NCI-H345 (cell line): ENCODE measurements at places on chromosomes 4 and X.
A peak's percentile ranks its signal among the peaks of the same experiment; 100 is the strongest.

DNA sequence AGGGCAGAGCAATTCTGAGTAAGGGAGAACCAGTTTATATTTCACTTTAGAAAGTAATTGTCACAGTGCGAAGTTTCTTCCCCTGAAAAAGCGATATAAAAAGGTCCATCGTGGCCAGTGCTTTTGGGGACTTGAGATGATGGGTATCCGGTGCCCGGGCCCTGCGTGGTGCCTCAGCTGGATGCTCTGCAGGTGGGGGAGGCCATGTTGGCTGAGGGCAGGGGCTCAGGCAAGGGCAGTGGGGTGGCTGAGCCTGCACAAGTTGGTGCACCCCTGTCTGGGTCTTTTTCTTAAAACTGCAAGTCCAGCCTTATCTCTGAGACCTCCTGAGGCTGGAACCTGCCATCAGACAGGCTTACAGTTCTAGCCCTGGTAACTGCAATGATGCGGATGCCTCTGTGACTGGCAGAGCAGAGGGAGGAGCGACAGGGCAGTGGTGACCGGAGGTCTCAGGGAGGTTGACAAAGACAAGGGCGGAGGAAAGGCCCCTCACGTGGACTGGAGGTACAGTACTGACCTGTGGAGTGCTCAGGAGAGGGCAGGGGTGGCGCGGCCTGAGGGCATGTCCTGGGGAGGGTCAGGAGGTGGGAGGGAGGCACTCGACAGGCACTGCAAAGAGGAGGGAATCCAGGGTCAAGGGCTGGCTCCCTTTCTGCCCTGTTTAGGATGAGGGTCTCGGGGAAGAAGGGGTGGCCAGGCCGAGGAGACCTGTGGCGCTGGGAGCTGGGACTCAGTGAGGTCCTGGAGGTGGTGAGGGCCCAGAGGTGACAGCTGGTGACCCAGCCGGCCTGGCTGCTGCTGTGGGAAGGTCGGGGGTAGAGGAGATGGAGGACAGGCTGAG, 1.8 kb downstream of the RGS12 start:
- no peak for DNase-seq

- DNase-seq, result no peak
Measured at GRCh38 chrX:114798907-114799306, 215.0 kb downstream of the HTR2C start.

DNA sequence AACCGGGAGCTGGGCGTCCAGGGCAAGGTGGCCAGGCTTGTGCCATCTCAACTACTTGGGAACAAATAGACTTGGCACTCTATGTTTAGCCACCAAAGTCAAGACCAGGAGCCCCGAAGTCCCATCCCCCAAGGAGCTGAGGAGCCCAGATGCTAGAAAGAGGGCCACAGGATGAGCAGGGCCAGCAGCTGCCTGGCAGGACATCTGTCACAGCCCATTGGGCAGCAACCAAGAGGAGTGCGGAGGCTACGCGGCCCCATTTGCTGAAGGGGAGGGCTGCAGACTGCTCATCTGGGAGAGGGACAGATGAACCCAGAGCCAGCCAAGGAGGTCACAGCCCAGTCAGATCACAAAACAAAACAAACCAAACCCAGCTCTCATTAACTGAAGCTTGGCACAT, 22.9 kb upstream of the SOWAHD start:
- DNase-seq, result no peak

DNA sequence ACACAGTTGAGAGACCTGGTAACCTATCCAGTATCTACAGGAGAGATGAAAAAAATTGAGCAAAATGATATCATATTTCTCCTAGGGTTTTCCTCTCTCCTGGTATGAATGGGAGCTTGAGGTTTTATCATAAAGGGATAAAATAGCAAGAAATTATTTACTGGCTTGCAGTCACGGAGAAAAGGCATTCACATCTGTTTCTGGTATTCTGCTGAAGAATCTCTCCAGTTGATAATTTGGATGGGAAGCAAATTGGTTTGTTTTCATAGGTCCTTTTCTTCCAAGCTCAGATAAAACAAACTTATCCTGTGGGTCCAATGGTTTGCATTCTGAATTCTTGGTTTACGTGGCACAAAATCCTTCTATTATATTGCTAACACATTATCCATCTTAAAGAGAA, 83.1 kb upstream of the GYPA start:
- no peak for DNase-seq

DNA sequence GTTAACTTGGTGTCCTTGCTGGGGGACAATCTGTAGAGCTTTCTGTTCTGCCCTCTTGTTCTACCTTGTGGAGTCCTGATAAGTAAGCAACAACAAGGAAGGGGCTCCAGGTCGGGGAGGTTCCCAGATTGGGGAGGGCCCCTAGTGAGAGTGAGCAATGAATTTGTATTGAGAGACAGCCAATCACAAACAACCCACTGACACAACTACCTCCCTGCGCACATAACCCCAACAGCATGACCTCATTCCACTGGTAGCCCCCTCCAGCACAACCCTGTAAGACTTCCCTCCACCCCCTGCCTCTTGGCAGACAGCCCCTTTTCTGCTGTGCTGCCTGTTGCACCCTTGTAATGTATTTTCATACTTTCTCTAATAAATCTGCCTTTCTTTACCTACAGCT, 19.7 kb upstream of the PNPLA4 start:
- no peak for DNase-seq

DNA sequence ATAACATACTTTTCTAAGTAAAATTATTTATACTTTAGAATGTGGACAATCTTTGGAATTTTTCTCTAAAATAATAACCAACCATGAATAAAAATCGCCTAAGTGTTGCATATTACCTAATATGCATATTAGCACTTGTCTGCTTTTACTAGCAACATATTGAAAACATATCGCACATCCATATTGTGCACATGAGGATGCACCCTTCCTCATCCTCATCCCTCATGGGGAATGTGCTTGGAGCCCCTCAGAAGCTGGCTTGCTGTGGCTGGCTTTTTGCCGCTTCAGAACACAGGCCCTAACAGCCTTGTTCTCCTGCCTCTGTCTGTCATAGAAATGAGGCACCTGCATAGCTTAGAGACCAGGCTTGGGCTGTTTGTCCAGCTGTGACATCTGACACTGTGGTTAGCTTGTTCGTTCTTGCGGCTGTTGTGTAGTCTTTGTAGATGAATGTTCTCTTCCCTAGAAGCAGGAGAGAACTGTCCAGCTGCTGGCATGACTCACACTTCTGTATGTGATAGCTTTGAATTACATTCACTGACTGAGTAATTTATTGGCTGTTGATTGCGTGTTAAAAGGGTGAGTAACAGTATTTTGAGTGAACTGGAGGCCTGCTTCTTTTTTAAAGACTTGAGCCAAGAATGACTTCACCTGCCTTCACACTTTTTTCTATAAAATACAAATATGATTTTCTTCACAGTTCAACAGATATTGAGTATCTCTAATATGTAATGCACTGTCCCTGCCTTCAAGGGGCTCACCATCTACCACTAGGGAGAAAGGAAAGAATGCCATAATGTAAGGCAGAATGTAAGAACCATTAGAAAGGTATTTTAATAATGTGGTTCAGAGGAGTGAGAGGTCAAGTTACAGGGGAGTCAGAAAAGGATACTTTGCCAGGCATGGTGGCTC, 81.9 kb downstream of the HMGB2 start:
- peak; percentile 79 for DNase-seq

DNA sequence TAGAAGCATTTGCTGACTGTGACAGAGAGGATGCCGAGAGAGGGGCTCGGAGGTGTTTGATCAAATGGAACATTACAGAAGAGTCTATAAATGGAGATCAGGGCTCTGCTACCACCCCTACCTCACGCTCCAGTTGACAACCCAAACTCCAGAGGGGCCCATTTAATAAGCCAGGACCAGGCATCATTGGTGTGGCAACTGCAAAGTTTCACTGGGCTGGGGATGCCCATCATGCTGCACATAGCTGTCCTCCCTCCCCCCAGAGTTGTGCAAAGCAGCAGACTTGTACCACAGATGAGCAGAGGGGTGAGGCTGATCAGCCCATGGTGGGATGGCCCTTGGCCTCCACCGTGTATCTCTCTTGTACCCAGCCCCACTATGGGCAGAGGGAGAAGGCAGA, 38.2 kb upstream of the XPNPEP2 start:
- DNase-seq, result no peak

DNA sequence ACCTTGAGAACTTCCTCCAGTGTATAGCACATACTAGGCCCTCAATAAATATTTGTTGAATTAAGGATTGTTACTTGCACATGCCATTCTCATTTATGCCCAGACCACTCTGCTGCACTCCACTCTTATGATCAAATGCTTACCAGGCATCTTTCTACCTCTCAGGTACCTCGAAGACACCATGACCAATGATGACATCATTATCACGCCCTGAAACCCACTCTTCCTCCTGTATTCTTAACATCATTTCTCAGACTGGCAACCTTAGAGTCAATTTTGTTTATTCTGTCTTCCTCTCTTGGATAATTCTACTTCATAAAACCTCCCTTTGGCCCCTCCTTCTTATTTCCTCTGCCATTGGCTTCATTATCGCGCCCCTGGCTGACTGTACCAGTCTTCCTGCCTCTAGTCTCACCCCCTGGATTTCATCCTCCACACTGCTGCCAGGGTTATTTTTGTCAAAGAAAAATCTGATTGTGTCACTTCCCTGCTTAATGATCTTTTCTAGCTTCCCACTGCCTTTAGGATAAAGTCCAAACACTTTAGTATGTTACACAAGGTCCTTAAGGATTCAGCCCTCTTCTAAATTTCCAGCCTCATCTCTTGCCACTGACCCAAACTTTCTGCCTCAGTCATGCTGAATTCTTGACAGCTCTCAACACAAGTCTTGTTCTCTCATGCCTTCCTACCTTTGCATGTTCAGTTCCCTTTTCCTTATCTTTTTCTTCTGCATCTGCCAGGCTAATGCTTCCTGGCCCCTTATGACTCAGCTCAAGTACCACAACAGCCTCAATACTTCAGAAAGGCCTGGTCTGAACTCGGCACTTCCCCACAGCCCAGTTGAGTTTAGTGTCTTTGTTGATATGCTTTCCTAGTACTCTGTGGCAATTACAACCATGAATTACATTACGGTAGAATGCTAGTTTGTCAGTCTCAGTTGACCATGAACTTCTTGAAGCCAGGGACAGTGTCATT, 45.8 kb downstream of the HDAC8 start:
- no peak for DNase-seq

DNA sequence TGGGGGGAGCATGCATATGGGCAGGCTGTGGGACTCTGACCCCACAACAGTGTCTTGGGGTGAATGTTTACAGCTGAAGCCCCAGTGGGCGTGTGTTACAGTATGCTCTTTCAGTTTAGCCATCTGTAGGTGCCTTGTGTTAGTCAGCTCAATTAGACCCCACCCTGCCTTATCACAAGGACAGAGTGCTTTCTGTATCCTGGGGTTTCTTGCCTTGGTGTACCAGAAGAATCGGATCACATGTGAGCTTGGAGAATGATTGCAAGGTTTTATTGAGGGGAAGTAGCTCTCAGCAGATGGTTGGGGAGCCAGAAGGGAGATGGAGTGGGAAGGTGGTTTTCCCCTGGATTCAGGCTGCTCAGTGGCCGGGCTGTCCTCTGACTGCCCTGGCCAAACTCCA, 27.3 kb downstream of the SH3BGRL start:
- no peak for DNase-seq

GRCh38 chr4:141849778-141850177, 213.4 kb downstream of the IL15 start:
- DNase-seq, result no peak

DNA sequence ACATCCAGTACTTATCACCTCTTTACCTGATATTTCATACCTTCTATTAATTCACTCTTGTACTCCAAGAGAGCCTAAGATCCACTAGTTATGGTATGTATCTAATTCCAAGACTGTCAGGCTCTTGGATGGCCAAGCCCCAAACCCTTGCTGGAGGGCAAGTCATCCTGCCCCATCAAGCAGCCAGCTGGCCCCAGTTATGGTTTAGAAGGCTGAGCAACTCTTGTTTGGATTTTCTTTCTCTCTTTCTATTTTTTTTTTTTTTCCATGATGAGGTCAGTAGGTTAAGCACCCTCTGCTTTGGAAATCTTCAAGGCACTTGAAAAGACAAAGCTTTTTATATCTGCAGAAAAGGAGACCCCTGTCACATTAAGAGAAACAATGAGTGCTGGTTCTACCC, 10.9 kb upstream of the FGF16 start:
- DNase-seq, result no peak

- no peak for DNase-seq
Measured at GRCh38 chrX:17692709-17693346, 44.5 kb upstream of the SCML1 start.

DNA sequence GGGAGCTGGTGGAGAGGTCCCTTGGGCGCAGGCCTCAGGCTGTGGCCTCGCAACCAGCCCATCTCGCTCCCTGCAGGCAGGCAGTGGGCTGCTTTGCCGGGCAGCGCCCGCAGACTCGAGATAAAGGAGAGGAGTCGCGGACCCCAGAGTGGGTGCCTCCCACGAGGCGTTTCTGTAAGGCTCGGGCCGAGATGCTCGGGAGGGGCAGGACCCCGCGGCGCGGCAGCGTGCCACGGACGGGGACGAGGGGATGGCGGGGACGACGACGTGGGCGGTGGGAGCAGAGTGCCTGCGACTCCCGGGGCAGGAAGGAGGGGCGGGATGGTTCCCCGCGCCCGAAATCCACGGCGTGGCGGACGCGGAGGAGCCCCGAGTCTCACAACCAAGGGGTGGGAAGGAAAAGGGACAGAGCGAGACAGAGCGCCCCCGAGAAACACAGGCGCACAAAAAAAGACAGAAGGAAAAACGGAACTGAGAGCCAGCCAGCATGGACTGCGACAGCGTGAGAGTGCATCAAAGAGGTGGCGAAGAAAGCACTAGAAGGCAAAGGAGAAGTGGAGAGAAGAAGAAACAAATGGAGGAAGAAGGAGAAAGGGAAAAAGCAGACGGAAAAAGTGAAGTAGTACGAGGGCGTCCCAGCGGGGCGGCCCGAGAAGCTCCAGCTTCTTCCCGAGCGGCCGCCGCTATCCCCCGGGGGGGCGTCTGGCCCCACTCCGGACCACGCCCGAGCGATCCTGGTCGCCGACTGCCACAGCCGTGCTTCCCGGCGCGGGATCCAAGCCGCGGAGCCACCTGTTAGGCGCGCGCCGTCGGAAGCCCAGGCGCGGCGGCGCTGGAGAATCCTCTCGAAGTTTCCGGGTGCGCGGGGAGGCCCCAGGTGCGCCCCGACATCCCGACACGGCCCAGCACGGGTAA, 1.5 kb downstream of the BEND4 start:
- DNase-seq, result no peak

DNA sequence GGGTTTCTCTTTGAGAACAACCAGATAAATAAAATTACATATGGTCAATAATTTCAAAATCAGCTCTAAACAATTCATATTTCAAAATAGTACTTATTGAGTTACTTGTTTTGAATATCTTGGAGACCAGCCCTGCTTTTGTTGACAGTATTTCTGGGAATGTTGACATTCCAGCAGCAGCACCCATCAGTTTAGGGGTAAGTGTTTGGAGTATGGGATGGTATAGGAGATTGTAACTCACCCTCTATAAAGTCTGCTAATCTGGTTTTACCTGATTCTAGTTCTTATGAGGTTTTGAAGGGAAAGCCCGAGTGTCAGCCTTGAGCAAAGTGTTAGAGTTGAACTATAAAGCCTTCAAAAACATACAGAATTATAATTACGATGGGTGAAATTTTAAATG, 139.2 kb upstream of the ANKRD50 start:
- DNase-seq, result no peak

GRCh38 chrX:130083656-130084382, 26.5 kb downstream of the ELF4 start:
- DNase-seq, result no peak

GRCh38 chr4:36178484-36178883, 65.8 kb downstream of the ARAP2 start:
- DNase-seq, result no peak

- DNase-seq, result no peak
Measured at GRCh38 chr4:99447079-99447478, 11.9 kb upstream of the ADH7 start.

GRCh38 chrX:55488593-55489313, 895 bp downstream of the USP51 start:
- DNase-seq, result peak; percentile 78

GRCh38 chrX:16978193-16978984, 31.9 kb downstream of the REPS2 start:
- DNase-seq, result no peak
